ENCODE measurements at places on chromosomes 13 and 19.
A peak's percentile ranks its signal among the peaks of the same experiment; 100 is the strongest.

DNA sequence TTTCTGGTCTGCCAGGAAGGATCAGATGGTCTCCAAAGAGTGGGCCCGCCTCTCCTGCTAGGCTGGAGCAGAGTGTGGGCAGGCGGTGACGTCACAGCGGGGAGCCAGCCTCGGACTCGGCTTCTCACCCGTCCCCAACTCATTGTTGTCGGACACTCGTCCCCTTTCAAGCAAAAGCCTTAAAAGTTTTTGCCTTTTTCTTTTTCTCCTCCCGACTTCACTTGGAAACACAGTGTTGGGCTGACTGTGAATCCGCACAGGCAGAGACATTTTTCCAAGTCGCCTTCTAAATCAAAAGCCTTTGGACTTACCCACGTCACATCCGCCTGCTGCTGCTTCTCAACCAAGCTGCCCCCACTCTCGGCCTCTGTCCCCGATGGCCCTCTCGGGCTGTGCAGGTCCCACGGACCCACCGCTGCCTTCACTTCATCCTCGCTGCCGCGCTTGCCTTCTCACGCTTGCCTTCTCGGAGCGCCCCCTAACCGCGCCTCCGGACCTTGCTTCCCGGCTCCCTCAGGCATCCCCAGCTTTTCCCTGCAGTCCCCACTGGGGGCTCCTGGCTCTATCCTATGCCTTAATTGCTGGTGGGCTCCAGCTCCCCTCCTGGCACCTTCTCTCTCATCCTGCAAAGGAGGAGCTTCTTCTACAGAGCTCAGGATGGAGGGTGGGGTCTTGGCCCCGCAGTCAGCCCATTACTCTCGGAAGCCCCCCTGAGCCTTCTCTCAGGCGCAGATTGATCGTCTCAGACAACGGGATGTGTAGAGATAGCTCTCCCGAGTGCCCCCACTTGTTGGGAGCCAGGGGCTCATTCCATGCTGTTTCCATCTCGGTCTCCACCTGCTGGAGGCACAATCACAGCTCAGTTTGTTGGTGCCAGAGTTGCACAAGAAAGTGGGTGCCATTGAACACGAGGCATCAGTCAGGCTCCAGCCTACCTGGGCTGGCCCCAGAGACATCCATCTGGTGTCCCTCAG is 3.9 kb upstream of the ZNF135 start:
- DNase-seq = no peak

- DNase-seq = no peak
Measured at GRCh38 chr19:17751103-17751911, at the start of gene FCHO1. Gene FCHO1, plus strand, starts transcription at chr19:17751477. Its CDS starts 3,688 bp downstream, at chr19:17755165.

GRCh38 chr13:50798923-50799322 is 44.6 kb downstream of the DLEU7 start:
- no peak for DNase-seq

DNA sequence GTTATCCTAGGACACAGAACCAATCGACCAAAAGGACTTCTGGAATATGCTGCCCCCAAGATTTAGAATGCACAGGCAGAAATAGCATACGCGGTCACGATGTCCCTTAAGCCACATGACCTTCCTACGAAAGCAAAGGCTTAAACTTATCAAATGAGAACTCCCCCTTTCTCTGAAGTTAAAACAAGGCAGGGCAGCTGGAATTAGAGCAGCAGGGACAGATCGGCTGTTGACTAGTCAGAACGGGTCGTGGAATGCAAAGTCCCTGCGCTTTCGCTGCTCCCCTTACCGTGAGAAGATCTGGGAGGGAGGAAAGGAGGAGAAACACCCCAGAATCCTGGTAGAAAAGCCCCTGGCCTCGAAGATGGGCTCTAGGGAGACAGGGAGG is 799 bp upstream of the USPL1 start:
- peak; percentile 27 for DNase-seq

DNA sequence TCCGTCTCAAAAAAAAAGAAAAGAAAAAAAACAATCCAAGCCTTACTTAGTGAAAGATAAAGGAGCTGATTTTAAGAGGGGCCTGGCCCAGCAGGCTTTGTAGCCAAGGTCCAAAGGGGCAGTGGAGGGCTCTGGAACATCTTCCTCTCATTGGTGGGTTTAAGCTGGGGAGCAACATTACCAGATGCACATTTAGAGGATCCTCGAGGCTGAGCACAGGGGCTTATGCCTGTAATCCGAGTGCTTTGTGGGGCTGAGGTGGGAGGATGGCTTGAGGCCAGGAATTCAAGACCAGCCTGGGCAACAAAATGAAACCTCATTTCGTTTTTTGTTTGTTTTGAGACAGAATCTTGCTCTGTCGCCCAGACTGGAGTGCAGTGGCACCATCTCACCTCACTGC is 8.0 kb upstream of the TMEM160 start:
- no peak for DNase-seq

- DNase-seq = no peak
Measured at GRCh38 chr13:24076109-24076508, 84.4 kb upstream of the SPATA13 start.

- DNase-seq = no peak
Measured at GRCh38 chr19:6590258-6590826, 608 bp downstream of the CD70 start.

DNA sequence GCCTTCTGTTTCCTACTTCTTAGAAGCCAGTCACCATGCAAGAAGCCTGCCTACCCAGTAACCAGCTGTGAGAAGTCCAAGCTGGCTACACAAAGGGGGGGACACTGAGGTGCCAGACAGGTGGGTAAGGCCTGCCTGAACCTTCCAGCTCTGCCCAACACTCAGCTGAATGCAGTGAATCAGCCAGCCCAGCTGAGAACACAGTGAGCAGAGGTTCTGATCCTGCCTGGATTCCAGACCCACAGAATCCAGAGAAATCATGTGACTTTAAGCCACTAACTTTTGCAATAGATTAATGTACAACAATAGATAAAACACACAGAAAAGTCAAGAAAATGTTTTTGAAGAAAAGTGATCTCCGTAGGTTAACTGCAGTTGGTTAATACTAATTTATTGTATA is 151.7 kb downstream of the EFNB2 start:
- no peak for DNase-seq

DNA sequence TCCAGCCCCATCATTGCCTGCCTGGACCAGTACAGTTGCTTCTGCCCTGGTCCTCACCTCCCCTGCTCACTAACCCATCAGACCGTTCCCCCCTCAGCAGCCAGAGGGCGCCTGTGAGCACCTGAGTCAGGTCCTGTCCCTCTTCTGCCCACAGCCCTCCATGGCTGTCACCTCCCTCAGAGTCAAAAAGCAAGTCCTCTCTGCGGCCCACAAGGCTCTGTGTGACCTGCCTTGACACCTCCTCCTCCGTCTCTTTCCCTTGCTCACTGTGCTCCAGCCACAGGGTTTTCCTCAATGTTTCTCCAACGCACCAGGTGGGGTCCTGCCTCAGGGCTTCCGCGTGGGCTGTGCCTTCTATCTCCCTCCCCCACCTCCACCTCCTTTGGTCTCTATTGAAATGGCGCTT is 29.4 kb upstream of the PTPRS start:
- no peak for DNase-seq

DNA sequence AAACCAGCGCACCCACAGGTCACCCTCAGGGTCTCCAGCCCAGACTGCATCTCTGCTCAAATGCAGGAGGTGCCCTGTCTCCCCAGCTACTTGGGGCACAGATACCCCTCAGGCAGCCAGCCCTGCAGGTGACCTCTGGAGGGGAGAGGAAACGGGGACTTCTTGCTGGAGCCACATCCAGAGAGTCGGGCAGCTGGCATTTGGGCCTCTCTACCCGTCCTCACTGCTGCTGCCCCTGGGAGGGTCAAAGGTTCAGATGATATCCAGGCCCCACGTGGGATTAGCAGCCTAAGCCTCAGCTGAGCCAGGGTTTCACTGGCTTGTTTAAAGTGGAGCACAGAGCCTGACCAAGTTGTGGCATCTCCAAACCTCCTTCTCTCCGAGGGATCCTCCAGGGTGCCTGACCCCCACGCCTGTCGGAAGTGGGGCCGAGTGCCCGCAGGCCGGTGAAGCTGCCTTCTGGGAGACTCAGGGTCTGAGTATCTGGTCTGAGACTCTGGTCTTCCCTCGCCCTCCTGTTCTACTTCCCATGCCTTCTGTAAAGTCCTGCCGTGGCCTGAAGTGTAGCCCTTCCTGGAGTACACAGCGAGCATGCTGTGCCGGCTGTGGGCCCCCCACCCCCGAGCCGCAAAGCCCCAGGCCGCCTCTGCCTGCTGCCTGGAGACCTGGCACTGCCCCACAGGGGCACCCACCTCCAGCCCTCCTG is 2.1 kb downstream of the RASA3 start:
- DNase-seq = no peak

GRCh38 chr13:41811588-41812021 is 149.3 kb downstream of the VWA8 start:
- no peak for DNase-seq

DNA sequence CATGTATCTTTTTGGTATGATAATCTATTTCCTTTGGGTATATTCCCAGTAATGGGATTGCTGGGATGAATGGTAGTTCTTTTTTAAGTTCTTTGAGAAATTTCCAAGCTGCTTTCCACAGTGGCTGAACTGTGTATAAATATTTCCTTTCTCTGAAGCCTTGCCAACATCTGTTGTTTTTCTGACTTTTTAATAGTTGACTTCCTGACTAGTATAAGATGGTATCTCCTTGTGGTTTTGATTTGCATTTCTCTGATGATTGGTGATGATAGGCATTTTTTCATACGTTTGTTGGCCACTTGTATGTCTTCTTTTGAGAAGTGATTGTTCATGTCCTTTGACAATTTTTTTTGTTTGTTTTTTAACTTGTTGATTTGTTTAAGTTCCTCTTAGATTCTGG is 61.6 kb upstream of the PCDH17 start:
- DNase-seq = no peak

GRCh38 chr13:46097015-46097414 is 7.8 kb downstream of the CPB2 start:
- DNase-seq = no peak

DNA sequence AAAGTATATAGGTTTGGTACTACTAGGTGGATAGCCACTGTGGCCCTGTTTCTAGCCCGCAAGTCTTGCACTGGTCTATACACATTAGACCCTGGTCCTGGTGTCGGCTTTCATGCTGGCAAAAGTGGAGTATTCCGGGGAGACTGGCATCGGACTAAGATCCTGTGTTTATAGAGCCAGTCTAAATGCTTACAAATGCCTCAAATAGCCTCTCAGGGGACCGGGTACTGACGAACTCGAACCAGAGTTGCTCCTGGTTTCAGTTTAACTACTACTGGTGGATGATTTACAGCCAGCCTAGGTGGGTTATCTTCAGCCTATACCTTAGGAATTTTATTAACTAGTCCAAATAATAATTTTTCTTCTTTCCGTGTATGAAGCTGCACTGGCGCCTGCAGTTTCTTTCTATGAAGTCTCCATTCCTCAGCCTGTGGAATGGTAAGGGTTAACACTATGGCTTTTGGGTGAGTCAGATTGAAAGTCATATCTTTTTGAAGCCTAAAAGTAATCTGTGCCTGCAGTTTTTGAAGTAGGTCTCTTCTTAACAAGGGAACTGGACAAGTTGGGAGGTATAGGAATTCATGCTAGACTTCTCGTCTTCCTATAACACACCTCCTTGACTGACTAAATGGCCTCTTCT is 51.3 kb downstream of the OR10H4 start:
- DNase-seq = no peak

GRCh38 chr13:114070098-114070799 is 62.2 kb downstream of the RASA3 start:
- no peak for DNase-seq

- DNase-seq = no peak
Measured at GRCh38 chr19:45059258-45059965, 16.9 kb downstream of the ZNF296 start.

GRCh38 chr19:37991841-37992248 is 84.8 kb downstream of the SIPA1L3 start:
- DNase-seq = no peak

GRCh38 chr13:43158516-43158915 is 135.1 kb downstream of the DNAJC15 start:
- DNase-seq = no peak

GRCh38 chr13:27919934-27920676 is at the start of gene PDX1:
Gene PDX1, plus strand, starts transcription at chr13:27920000. Its CDS starts 139 bp downstream, at chr13:27920139.
- no peak for DNase-seq

DNA sequence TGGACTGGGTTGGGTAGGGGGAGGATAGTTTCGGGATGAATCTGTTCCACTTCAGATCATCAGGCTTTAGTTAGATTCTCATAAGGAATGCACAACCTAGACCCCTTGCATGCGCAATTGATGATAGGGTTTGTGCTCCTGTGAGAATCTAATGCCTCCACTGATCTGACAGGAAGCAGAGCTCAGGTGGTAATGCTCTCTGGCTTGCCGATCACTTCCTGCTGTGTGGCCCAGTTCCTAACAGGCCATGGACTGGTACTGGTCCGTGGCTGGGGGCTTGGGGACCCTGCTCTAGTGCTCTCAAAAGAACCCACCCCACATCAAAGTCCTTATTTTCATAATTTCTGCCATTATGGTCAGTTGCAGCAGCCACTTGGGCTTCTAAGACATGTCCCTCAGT is 30.1 kb downstream of the DNAJC3 start:
- no peak for DNase-seq

DNA sequence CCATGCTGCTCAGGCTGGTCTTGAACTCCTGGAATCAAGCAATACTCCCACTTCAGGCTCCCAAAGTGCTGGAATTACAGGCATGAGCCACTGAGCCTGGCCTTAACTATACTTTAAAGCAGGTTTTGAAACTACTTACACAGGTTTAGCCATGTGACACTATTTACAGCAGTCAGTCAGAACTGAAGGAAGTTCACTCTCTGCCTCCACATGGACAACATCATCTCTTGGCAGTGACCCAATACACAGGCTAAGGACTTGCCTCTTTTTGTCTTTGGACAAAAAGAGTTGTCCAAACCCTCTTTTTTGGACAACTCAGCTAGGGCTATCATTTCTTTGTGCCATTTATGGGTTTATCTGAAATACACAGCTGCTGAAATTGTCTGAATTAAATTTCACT is 89.0 kb upstream of the CLDN10 start:
- DNase-seq = no peak

- DNase-seq = no peak
Measured at GRCh38 chr19:53892981-53893325, 11.0 kb downstream of the PRKCG start.

GRCh38 chr19:29171525-29171924 is 41.4 kb downstream of the UQCRFS1 start:
- no peak for DNase-seq

DNA sequence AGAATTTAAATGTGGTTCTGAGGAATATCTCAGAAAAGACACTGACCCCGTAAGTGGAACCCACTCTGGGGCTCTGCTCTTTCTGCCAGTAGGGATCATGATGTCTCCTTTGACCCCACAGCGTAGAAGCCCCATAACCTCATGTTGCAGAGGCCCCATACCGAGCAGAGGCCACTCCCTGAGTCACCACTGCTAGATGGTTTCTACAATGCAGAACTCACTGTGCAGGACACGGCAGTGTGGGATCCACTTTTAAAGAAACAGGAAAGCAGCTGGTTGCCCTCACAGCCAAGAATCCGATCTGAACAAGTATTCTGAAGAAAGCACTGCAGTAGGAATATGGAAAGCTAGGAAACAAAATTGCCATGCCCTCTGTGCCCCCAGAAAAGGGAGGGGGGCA is 4.2 kb downstream of the SLC7A1 start:
- no peak for DNase-seq
